ENCODE measurements at places on chromosomes 13 and 19.

DNA sequence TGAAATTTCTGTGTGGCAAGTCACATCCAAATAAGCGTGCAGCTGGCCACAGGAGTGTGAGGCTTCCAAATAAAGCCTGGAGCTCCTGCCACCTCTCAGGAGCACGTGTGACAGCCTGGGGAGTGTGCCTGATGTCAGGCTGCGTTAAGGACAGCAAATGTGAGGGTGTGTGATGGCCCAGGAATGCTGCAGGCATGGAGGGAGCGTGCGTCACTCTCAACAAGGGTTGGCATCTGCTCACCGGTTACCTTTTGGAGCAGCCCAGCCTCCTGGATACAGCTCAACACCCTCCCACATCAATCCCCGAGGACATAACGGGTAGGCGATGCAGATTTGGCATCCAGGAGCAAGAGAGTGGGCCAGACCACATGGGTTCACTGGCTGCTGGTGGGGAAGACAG is 19.0 kb downstream of the NUMBL start:
- DNase-seq: no peak

DNA sequence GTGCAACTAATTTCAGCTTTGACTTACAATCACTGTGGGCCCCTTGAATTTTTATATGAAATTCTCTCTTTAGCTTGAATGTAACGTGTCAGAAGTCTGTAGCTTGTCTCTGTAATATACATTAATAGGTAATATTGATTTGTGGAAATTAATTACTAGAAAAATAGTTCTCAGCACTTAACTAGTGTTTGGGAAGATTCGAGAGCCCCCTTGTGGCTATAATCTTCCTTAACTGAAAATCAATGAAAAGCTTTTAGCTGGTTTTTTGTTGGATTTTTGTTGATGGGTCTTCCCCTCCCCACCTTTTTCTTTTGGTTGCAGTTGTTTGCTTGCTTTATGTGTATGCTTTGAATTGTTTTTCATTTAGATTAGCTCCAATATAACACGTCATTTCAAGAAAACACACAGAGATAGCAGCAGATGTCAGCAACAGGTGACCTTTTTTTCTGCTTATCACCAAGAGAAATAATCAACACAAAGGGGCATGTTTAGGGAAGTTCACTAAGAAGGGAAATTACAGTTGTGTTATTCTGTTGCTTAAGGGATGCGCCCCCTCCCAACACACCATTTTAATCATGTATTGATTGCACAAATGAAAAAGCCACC is 176.8 kb downstream of the OXGR1 start:
- DNase-seq: peak; percentile 32

GRCh38 chr13:61045251-61045650 is 370.4 kb downstream of the PCDH20 start:
- no peak for DNase-seq

DNA sequence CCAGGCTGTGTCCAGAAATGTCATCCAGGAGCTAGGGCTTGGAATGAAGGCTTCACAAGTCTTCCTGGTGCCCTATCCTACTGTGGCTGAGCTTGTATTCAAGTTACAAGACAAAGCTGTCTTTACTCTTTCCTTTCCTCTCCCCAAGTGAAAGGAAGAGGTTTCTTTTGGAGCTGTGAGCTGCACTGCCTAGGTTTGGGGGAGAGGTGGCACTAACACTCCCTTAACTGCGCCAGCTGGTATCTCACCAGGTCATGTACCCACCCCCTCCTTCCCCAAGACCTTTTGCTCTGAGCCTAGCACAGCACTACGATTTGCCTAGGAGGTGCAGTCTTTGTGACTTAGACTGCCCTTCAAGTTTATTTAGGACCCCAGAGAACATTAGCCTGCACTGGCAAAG is 2053.6 kb upstream of the PRR20A start:
- DNase-seq: no peak

- DNase-seq: no peak
Measured at GRCh38 chr13:111262281-111262680, 58.2 kb upstream of the TEX29 start.

- no peak for DNase-seq
Measured at GRCh38 chr13:30926781-30927180, 5.7 kb upstream of the TEX26 start.

DNA sequence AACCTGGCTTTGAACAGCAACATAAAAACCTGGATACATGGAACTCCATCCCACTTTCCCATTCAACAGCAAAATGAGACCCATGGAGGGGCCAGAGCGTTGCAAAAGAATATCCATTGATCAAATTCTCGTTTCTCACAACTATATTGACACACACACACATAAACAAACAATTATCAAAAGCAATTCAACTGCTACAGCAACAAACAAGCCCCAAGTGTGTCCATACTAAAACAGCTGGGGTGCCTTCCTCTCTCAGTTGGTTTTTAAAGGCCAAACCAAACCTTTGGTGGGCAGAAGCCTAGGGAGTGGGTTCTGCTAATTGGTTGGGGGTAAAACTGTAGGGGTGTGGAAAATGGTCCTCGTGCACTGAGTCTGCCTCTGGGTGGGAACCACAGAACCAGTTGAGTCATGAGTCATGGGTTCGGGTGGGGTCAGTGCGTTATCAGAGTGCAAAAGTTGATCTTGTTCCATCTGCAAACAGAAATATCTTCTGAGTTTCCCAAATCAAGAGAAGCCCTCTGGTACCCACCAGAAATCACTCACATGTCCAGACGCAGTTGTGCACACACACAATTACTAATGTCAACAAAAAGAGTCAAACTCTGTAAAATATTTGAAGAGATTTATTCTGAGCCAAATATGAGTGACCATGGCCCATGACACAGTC is 18.5 kb downstream of the GPR42 start:
- no peak for DNase-seq
